ENCODE measurements at places on chromosomes 2 and 18. TPM values are rescaled to one million over a fixed set of nuclear protein-coding genes. Genes with fewer than 3 reads are reported as not detected.

The NEURL3 gene
- total RNA-seq, result 0.98 TPM

GRCh38 chr2:6913415-6914157 is 3.6 kb upstream of the RNF144A start:
- H3K4me1 ChIP-seq, result peaks cover 19% of the 10 kb centered on the region
- no peak for DNase-seq
- H3K36me3 ChIP-seq, result no peaks in the 10 kb centered on the region
- peaks cover 8% of the 10 kb centered on the region for H3K27me3 ChIP-seq
- H3K27ac ChIP-seq, result no peak overlapping the region

The RPL37A gene
- total RNA-seq, result 1,633 TPM

- H3K27ac ChIP-seq, result no peak overlapping the region
- no peaks in the 10 kb centered on the region for H3K36me3 ChIP-seq
- H3K4me3 ChIP-seq, result no peak overlapping the region
Measured at GRCh38 chr18:765764-766549, 46.1 kb downstream of the YES1 start.

The SLC23A3 gene
- total RNA-seq, result 3.4 TPM

GRCh38 chr18:58800582-58800981 is 64.1 kb upstream of the ZNF532 start:
- H3K4me1 ChIP-seq, result peaks cover 7% of the 10 kb centered on the region
- no peaks in the 10 kb centered on the region for H3K36me3 ChIP-seq
- no peak for DNase-seq
- H3K4me3 ChIP-seq, result no peak overlapping the region
- H3K27me3 ChIP-seq, result no peaks in the 10 kb centered on the region

The GPBAR1 gene
- total RNA-seq, result 5.8 TPM

- DNase-seq, result no peak
- no peaks in the 10 kb centered on the region for H3K36me3 ChIP-seq
- peaks cover 25% of the 10 kb centered on the region for H3K4me1 ChIP-seq
- H3K4me3 ChIP-seq, result peak overlapping the region; percentile 12
- H3K27me3 ChIP-seq, result no peaks in the 10 kb centered on the region
Measured at GRCh38 chr2:191571163-191571769, 106.7 kb upstream of the NABP1 start.

The LCT gene
- total RNA-seq, result not detected

Data from spleen (tissue), 13 donors.